Stimulated activated CD4-positive, alpha-beta T cell treated with anti-CD3 and anti-CD28 coated beads, Interleukin-1b, Interleukin-23, amount 100 ng/mL, for 24 hours (primary cell): ENCODE measurements at places on chromosomes 12 and 14.

DNA sequence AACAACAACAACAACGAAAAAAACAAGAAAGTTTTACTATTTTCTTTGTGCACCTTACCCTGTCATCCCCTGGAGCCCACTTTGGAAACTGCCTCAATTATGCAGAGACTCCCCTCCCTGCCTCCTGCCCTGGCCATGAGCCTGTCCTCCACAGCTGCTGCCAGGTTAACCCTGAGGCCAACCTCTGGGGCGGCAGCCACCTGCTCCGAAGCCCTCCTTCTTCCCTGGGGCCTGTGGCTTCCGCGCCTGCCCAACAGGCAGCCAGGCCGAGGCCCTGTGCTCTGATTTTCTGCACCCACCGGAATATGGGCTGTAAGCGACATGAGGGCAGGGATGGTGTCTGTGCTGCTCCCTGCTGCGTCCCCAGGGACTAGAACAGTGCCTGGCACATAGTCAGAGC lies 183.0 kb downstream of the CALM1 start:
- no peak for DNase-seq

DNA sequence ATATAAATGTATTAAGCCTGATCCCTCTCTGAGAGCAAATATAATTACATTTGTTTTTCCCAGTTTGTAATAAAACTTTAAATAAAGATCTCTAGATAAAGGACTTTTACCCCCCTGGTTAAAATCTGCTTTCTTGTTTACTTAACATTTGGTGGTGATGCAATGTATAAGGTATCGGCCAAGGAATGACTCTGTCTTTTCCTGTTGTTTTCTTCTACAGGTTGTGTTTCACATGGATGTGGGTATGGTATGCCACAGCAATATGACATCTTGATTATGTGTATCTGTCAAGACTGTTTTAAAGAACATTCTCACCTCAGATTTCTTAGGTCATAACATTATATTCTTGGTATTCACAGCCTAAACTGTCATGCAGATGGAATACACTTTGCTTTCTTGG lies 210.6 kb upstream of the NOVA1 start:
- DNase-seq = no peak

DNA sequence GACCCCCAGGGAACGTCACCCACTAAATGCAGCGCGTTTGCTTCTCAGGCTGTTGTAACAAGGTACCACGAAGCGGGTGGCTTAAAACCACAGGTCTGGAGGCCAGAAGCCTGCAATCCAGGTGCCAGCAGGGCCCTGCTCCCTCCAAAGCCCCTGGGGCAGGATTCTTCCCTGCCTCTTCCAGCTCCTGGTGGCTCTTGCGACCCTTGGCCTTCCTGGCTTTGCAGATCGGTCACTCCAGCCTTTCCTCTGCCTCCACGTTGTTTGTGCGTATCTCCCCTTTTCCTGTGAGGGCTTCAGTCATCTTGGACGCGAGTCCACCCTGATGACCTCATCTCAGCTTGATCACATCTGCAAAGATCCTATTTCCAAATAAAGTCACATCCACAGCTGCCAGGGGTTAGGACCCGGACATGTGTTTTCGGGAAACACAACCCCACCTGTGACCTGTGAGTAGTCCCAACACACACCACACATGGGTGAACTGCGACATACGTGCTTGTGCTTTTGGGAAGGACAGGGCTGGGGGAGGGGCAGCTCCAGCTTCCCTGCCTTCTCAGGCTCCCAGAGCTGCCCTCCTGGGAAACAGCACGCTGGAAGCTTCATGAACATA lies 114.5 kb upstream of the NCOR2 start:
- no peak for DNase-seq

GRCh38 chr12:122981036-122981471 lies 573 bp downstream of the ARL6IP4 start:
- DNase-seq = no peak

GRCh38 chr12:28543021-28543890 lies 353.0 kb downstream of the CCDC91 start:
- no peak for DNase-seq

DNA sequence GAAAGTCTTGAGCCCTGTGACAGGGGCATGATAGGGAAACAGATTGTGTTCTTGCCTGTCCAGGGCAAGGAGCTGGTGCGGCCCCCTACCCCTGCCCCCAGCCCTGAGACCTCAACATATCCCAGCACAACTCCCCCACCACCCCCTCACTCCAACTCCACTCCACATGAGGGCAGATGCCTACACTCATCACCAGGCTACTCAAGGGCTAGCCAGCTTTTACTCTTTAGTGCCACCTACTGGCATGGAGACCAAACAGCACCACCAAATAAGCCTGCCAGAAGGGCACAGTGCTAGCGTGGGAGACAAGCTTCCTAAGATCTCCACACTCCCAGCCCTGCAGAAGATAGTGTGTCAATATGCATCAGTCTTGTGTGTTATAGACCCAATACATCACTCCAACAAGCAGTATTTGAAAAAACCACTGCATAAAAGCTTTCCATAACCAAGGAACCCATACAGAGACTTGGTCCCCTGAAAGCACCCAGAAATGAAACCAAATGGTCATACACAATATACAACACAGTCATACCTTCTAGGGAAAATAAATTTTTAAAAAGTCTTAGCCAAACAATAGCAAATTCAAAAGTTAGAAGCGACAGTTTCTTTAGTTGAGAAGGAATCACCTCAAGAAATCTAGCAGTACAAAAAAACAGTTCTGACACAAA lies 154.4 kb downstream of the KCNK10 start:
- peak; percentile 28 for DNase-seq

DNA sequence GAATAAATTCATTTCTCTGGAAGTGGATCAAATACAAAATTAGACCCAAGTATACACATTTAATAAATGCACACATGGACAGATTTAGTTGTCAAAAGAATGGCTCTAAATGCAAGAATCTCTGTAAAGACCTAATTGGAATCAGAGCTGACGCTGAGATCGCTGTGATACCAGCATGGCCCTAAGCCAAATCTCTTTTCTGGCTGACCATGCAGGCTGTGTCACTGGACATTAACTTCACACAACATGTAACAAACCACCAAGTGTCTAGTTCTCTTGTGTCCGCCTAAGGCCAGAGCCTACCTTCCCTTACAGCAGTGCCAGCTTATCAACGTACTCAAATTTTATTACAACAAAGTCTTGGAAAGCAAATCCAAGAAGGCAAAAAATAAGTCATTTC lies 127.5 kb downstream of the MED13L start:
- no peak for DNase-seq

DNA sequence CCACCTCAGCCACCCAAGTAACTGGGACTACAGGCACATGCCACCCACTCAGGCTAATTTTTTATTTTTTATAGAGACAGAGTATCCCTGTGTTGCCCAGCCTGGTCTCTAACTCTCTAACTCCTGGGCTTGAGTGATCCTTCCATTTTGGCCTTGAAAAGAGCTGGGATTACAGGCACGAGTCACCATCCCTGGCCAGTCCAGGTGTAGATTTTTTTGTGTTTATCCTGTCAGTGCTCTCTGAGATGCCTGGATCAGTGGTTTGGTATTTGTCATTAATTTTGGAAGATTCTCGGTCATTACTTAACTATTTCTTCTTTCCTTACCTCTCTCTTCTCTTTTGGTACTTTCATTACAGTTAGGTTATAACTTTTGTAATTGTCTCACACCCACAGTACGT lies 5.3 kb upstream of the HIF1A start:
- no peak for DNase-seq

- no peak for DNase-seq
Measured at GRCh38 chr12:78725951-78726580, 138.5 kb upstream of the SYT1 start.

GRCh38 chr12:33488036-33488435 lies 48.4 kb upstream of the SYT10 start:
- no peak for DNase-seq

DNA sequence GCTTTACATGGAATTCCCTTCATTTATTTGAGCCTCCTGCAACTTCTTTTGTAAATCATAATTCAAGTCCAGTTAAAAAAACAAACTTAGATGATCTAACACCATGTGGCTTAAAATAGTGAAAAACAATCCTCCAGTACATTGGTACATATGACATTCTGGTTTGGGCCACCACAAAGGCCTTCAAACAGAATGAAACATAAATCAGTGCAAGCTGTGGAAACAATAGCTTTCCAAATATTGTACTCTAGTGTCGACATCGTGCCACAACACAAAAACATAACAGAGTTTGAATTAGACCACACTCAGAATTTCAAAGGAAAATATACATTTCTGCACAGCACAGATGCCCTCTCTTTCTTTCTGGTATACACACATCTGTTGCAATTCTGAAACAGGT lies 751.3 kb downstream of the SLC6A15 start:
- no peak for DNase-seq

DNA sequence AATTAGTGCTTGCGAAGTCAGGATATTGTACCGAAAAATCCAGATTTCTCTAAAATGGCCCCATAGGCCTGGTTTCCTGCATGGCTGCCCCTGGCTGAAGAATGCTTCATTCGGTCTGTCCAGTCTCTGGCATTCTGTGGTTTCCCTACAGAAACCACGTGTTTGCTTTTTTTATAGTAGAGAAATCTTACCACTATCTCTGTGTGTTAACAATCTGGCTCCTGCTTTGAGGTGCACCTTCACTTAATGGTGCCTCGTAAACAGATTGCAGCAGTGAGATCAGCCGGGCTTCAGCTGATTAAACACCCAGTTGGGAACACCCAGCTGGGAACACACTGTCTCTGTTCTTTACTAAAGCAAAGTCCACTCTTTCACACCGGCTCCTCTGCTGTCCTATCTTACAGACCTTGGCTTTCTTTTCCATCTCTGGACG lies 6.7 kb upstream of the DNAAF2 start:
- DNase-seq = no peak

- DNase-seq = no peak
Measured at GRCh38 chr12:93022603-93023340, 93.7 kb upstream of the EEA1 start.

GRCh38 chr12:19718401-19718800 lies 279.1 kb downstream of the AEBP2 start:
- DNase-seq = no peak

GRCh38 chr12:93823616-93824391 lies 146.6 kb downstream of the CRADD start:
- no peak for DNase-seq

DNA sequence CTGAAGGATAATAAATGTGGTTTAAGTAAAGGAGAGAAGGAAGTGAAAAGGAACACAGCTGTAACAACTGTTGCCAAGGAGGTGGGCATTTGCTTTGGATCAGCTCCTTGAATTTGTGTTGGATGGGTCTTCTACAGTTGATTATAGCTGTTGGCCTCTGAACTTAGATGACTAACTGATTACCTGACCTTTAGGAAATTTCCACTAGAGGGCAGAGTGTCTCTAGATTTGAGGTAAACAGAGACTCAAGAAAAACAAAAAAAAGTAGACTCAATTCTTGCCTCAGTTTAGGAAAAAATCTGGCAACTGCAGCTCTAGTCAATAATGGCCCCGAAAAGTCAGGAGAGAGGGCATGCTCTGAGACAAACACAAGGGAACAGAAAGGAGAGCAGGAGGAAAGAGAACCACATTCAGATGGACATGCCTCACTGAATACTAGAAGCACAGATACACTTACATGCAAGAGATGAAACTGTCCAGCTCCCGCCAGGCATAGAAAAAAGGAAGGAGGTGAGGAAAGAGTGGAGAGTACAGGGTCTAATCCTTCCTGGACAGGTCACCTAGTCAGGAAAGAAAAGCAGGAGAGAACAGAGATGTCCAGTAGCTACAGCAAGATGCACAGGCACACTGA lies 20.6 kb downstream of the COX14 start:
- no peak for DNase-seq

GRCh38 chr12:96354326-96354725 lies 45.9 kb downstream of the CDK17 start:
- DNase-seq = no peak

GRCh38 chr14:50828721-50829488 lies 2.1 kb downstream of the NIN start:
- DNase-seq = no peak

- DNase-seq = no peak
Measured at GRCh38 chr12:54392485-54393206, 8.1 kb upstream of the ZNF385A start.

- DNase-seq = no peak
Measured at GRCh38 chr14:32623300-32624093, 294.4 kb downstream of the AKAP6 start.

GRCh38 chr14:29928117-29928640 lies 532 bp upstream of the PRKD1 start:
- DNase-seq = no peak

GRCh38 chr12:3336606-3337311 lies 154.2 kb upstream of the PRMT8 start:
- DNase-seq = no peak

GRCh38 chr12:75542942-75543341 lies 31.5 kb upstream of the KRR1 start:
- no peak for DNase-seq

GRCh38 chr12:1793426-1794210 lies 26.7 kb upstream of the LRTM2 start:
- no peak for DNase-seq

GRCh38 chr14:91417120-91417982 lies at the start of gene CCDC88C:
Gene CCDC88C, minus strand, starts transcription at chr14:91417820. Its CDS starts 130 bp downstream, at chr14:91417690.
- peak; percentile 74 for DNase-seq

DNA sequence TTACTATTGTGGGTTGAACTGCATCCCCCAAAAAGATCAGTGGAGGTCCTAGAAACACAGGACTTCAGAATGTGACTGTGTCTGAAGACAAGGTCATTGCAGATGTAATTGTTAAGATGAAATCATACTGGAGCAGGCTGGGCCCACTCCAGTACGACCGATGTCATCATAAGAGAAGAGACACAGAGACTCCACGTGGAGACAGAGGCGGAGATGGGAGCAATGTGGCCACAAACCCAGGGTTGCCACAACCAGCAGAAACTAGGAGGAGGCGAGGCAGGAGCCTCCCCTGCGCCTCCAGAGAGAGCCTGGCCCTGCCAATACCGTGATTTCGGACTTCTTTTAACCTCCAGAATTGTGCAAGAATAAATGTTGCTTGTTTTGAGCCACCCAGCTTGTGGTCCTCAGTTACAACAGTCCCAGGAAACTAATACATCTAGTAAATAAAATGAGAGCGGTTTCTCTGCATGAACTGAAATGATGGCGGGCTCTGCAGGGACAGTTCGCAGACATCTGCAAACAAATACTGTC lies 25.7 kb upstream of the FZD10 start:
- no peak for DNase-seq

- no peak for DNase-seq
Measured at GRCh38 chr12:109729371-109729781, 15.8 kb downstream of the FAM222A start.

DNA sequence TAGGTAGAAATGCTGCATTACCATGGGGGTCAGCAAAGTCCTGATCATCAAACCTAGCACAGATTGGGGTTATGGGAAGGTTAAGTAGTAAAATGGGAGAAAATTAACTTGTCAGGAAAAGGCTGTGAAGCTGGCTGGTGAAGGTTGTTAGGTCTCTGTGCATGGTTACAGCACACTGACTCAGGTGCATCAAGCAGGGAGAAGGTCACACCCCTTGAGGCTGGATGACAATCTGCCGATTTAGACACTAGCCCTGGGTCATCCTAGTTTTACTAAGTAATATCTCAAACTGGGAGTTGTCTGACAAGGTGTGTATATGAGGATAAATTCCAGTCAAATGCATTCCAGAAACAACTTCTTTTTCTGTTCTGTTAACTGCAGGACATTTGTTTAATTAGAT lies 271.1 kb upstream of the LRIG3 start:
- no peak for DNase-seq
